Stimulated activated CD8-positive, alpha-beta memory T cell treated with anti-CD3 and anti-CD28 coated beads, Interleukin-4, amount 100 ng/mL, for 4 hours (primary cell): ENCODE measurements at places on chromosomes 11 and 22.

DNA sequence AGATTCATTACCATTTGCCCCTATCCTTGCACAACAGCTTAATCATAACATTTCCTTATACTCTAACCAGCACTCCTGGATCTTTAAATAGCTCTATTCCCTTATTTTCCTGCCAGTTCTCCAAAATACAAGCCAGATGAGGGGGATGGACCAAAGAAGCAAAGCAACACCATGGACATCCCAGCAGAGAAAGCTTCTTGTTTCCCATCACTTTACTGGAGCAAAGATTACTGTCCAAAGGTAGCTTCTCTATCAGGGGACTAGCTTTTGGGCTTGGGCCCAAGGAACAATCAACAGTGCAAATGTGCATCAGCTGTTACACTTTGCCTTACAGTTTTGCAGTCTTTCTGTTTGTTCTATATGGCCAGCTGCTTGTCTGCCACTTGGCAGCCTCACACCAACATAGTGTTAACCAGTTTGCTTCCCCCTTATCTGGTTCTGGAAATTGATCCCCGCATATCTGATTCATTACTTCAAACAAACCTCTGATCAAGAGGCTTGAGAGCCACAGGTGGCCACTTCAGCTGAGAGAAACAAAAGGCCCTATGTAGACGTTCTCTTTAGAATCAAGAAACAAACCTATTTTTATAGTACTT lies 814.3 kb downstream of the METTL15 start:
- DNase-seq = no peak

DNA sequence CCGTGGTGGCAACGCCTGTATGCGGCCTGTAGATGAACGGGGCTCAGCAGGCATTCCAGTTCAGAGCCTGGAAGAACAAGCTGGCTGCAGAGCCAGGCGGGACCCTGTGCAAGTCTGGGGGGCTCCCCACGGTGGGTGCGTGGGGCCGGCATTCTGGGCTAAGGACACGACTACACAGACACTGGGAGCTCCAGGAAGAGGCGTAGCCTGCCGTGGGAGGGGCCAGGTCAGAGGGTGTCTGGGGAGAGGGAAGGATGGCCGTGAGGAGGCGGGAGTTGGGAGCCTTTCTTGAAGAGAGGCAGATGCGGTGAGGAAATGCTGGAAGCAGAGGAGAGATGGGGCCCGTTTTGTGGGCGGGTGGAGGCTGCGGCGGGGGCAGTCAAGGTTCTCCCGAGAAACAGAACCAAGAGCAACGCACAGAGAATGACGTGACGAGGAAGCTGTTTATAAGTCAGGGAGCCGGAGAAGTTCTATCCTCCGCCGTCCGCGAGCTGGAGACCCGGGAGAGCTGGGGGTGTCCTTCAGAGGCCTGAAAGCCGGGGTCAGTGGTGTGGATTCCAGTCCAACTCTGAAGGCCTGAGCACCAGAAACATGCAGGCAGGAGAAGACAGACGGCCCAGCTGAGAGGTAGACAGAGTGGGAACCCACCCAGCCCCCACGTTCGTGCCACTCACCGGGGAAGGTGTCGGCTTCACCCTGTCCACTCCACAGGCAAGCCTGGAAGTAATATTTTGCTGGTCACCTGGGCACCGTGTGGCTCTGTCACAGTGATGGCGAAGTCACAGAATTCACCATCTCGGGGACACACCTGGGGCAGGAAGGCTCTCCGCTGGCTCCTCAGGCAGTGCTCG lies 529.6 kb downstream of the BRD1 start:
- DNase-seq = no peak

GRCh38 chr11:43697679-43698078 lies 17.1 kb downstream of the HSD17B12 start:
- DNase-seq = no peak

DNA sequence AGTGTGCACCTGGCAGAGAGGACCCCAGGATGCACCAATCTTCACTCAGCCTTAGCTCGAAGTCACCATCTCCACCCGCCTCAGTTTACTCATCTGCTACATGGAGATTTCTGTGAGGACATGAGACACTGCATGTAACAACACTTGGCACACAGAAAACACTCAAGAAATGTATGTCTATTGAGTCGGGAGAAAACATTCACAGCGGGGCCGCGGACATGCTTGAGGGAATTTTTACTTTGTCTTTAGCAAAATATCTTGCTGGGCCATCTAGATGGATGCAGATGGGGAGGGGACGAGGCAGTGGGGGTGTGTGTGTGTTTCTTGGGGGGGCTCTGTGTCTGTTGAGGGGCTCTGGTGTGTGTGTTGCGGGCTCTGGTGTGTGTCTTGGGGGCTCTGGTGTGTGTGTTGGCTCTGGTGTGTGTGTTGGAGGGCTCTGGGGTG lies 28.4 kb upstream of the RFPL3 start:
- DNase-seq = no peak

DNA sequence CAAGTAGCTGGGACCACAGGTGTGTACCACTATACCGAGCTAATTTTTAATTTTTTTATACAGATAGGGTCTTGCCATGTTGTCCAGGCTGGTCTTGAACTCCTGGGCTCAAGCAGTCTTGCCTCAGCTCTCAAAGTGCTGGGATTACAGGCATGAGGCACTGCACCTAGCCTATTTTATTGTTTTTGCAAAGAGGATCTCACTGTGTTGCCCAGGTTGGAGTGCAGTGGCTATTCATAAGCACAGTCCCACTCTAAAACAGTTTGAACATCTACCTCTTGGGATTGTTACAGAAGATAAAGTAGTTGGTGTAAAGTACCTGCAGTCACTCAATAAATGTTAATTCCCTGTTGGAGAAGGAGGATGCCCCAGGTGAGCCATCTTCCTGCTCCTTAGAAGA lies 29.1 kb downstream of the XRCC6 start:
- DNase-seq = no peak

DNA sequence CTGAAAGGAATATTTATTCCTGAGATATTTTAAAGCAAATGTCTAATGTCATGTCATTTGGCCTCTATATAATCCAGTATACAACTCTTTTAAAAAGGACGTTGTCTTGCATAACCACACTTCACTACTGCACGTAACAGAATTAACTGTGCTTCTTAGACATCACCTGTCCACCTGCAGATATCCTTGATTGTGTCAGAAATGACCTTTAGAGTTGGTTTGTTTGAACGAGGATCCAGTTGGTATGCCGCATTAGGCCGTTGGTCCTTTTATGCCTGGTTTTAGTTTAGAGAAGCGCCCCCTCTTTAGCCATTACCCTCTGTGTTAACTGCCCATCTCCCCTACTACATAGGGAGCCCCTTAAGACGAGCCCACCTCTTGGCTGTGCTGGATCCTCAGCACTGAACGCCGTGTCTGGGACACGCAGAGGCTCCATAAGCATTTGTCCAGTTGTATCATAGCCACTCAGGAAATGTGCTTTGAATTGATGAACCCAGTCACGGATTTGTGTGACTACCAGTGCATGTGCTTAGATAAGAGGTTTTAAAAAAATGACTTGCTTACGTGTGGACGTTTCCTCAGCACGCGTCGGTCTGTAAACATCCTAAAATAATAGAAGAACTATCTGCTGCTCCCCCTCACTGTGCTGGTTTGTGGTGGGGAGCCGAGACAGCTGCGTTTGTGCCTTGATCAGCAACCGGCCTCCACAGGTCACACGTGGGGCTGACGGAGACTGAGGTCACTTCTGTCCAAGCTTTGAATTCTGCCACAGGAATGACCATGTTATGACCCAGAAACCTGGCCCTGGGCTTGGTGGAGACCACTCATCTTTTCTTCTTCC lies 4.0 kb downstream of the MICAL2 start:
- no peak for DNase-seq

DNA sequence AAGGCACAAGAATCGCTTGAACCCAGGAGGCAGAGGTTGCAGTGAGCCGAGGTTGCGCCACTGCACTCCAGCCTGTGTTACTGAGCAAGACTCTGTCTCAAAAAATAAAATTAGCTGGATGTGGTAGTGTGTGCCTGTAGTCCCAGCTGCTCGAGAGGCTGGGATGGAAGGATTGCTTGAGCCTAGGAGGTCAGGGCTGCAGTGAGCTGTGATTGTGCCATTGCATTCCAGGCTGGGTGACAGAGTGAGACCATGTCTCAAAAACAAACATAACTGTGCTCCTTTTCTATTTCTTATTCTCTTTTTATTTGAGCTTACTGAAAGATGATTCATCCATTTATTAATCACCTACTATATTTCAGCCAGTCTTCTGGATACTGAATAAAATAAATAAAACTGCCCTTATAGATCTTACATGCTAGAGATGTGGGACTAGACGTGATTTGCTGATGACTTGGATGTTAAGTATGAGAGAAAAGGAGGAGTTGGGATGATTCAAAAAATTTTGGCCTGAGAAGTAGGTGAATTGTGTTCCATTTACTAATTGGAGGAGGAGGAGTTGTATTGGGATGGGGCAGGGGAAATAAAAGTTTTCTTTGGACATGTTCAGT lies 18.0 kb downstream of the PAAF1 start:
- no peak for DNase-seq

- no peak for DNase-seq
These were observed 108.6 kb downstream of the TRIM29 start for GRCh38 chr11:120029321-120029720.

GRCh38 chr11:60992842-60993409 lies 21.4 kb downstream of the CD6 start:
- no peak for DNase-seq

GRCh38 chr22:43275545-43276317 lies 67.4 kb downstream of the SCUBE1 start:
- no peak for DNase-seq

DNA sequence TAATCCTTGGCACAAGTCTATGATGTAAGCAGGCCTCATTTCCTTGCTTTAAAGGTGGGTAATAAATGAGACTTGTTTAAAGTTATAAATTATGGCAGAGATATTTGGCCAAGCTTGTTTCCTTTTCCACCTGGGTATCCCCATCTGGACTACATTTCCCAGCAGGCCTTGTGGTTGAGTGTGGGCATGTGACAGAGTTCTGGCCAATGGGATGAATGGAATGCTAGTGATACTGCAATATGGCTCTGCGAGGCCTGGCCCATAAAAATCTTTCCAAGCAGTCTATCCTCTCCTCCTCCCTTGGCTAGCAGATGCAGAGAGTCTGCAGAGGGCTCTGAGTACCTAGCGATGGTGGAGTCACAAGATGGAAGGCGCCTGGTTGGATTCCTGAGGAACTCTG lies 102.5 kb downstream of the TIMP3 start:
- DNase-seq = no peak

DNA sequence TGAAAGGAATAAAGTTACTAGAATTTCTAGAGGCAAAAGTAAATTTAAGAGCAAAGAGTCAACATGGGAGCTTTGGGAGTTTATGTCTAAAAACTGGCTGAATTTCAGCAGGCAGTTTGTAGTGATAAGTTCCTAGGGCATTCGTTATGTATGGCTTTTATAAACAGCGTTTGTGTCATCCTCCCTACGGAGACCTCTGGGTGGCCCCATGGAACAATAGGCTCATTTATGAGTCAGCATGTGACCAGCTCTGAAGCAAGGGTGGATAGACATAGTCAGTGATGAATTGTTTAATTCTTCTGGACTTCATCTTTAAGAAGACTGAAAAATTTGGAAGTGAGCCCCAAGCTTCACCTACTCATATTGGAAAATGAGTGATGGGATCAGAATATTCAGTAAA lies 37.1 kb downstream of the SVIP start:
- no peak for DNase-seq

- DNase-seq = no peak
These were observed 9.9 kb upstream of the MICALL1 start for GRCh38 chr22:37896181-37896592.

DNA sequence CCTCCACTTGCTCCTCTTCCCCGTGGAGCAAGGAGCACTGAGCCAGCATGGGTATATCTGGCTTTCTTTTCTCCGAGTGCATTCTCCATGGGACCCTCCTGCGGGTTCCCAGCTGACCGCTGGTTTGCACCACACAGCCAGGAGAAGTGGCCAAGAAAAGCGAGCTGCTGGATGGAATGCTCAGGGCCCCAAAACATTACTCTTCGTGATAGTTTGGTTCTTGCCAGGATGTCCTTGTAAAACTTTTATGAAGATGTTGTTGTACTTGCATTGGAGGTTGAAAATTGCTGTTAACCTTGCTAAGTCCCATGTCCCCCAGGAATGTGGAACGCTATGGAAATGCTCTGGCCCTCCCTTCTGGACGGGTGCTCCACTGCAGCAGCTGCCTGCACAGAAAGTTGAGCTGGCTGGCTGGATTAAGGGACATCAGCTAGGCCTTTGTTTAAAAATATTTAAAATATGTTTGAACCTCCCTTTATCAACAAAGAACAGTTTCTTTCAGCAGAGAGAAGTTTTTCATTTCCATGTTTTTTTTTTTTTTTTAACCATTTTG lies 68.7 kb downstream of the ZNRF3 start:
- DNase-seq = no peak

DNA sequence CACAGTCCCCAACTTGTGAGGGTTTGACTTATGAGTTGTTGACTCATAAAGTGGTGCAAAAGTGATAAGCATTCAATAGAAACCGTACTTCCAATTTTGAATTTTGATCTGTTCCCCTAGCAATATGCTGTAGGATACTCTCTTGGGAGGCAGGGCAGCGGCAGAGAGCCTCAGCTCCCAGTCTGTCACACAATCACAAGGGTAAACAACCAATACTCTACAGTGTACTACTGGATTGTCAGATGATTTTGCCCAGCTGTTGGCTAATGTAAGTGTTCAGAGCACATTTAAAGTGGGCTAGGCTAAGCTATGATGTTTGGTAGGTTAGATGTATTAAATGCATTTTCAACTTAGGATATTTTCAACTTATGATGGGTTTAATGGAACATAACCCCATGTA lies 13.7 kb upstream of the NXPE2 start:
- no peak for DNase-seq

DNA sequence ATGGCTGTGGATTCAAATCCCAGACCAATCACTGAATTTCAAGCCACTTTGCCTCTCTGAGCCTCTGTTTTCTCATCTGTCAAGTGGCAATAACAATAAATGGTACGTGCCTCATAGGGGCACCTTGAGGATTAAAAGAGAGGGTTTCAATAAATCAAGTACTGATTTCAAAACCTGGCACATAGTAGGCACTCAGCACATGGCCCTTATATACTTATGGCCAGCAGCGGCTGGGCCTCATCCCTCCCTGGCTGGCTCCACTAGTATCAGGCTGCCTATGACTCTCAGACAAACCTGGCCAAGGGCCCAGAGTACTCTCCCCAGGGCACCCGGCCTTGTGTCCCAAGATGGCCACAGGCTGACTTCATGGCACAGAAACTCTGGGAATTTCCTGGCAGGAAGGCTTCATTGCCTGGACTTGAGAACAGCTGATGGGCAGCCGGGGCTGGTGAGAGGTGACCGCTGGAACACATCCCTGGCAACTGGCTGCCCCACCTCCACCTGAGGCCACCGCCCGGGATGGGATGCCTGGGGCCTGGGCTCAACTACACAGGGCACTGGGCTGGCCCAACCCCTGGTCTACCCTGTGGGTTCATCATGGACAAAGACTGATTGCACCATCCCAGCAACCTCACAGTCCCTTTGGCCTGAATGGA lies 3.4 kb downstream of the FADS3 start:
- no peak for DNase-seq

GRCh38 chr11:67633758-67634365 lies 4.1 kb upstream of the NUDT8 start:
- no peak for DNase-seq

DNA sequence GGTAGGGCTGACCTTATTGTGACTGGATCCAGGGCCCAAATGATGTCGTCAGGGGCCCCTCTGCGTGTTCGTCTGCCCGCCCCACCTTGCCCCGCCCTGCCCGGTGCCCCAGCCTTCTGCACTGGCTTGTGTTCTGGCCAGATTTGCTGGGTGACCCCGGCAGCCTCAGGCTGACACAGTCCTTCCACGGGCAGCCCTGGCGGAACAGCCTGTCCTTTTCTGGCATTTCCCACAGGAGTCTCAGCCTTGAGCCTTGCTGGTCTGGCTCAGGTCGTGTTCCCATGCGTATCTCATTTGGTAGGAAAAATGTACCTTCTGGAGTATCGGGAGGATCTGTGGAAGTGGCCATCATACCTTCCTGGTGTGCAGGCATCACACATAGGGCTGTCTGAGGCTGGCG lies 31.0 kb downstream of the IGHMBP2 start:
- no peak for DNase-seq
